ENCODE measurements at places on chromosomes 12 and 14.

DNA sequence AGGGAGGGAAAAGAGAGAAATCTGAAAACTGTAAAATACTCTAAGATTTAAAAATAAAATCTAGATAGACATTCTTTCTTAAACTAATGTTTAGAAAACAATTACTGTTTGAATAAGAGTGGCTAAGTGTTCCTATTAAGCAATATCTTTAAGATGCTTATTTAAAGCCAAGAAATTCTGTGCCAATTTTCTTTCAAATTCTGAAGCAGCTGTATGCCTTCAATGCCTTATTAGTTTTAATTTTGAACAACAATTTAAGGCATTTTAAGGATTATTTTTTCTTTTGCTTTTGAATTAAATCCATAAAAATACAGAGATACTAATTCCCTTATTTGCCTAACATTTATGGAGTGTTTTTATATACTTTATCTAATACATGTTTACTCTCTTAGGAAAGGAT lies 50.3 kb upstream of the KITLG start:
- DNase-seq = no peak

GRCh38 chr14:50910495-50911420 lies 33.5 kb downstream of the PYGL start:
- DNase-seq = peak; percentile 95

DNA sequence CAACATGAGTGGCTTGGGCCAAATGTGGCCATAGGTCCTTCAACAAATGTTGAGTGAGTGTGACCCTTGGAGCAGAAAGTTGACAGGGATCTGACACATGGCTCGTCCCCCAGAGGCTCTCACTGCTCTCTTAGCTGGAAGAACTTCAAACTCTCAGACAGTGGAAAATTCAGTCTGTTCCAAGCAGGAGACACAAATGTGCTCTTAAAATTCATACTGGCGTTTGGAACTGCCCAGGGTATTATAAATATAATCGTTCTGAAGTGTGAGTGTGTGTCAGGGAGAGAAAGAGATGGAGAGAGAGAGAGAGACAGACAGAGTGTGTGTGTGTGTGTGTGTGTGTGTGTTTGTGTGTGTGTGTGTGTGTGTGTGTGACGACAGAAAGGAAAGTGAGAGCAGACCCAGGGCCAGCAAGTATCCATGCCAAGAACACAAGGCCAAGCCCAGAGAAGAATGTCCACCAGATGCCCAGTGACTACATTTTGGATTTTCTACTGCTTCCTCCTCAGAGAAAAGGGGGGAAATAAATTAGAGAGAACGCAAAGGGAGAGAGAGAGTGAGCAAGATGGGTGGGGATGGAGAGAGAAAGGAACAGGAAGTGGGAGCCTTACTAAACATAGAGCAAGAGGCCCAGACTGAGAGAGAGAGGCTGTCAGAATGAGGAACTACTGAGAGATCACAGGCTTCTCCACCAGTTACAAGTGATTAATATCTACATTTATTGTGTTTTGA lies 193.6 kb upstream of the NUDT4 start:
- no peak for DNase-seq

DNA sequence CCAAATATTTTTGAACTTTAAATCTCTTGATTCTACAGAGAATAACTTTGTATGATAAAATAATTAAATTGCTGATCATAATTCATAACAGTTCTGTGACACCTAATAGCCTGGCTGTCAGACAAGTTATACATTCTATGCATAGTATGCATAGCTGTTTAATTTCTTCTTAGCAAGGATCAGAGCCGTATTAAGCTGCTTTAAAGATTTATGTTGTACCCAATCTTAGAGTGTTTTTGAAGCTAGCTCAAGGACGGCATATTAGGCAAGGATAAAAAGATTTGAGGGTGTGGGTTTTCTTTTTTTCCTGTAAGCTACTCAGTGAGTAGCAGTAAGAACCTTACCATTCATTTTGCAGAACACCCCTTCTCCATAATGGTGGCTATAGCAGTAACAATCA lies 45.9 kb downstream of the SLC17A8 start:
- no peak for DNase-seq

- DNase-seq = no peak
Measured at GRCh38 chr12:92696216-92696615, 6.6 kb upstream of the PLEKHG7 start.

GRCh38 chr12:7609495-7609894 lies 56.2 kb downstream of the APOBEC1 start:
- no peak for DNase-seq

DNA sequence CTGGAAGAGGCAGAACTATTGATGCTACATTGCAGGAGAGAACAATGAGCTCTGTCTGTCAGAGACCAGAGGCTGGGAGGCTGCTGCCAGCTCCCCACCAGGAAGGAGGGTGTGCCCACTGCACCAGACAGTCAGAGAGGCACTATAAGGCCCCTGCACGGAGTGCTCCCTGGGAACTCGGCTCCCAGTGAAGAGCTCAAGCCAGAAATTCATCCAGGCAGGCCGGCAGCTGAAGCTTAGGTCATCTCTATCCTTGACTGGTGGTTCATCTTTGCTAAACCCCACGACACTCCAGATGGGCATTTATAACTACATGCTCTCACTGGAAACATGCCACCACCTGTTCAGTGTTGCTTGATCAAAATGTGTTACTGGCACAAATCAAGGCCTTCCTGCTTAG lies 65.1 kb upstream of the GPATCH2L start:
- DNase-seq = no peak

DNA sequence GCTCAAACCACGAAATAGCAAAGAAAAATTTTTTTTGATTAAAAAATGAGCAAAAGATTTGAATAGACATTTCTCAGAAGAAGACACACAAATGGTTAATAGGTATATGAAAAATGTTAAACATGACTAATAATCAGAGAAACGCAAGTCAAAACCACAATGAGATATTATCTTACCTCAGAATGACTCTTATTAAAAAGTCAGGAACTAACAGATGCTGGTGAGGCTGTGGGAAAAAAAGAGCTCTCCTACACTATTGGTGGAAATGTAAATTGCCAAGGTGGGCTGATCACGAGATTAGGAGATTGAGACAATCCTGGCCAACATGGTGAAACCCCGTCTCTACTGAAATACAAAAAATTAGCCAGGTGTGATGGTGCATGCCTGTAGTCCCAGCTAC lies 315.5 kb upstream of the FLRT2 start:
- DNase-seq = no peak

DNA sequence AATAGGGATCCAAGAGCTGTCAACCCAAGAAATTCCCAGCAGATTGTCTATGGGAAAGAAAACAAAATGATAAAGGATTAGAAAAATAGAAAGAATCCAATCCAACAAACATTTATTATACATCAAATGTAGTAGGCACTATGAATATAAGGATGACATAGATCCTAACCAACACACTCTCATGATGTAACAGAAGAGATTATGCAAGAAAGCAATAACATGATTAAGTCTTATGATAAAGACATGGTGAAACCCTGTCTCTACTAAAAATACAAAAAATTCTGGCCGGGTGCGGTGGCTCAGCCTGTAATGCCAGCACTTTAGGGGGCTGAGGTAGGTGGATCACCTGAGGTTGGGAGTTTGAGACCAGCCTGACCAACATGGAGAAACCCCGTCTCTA lies 2.7 kb downstream of the MED6 start:
- no peak for DNase-seq

- DNase-seq = peak; percentile 74
Measured at GRCh38 chr14:61280526-61281185, 482 bp downstream of the TMEM30B start.

- DNase-seq = no peak
Measured at GRCh38 chr12:87413784-87414183, 615.4 kb downstream of the C12orf50 start.

DNA sequence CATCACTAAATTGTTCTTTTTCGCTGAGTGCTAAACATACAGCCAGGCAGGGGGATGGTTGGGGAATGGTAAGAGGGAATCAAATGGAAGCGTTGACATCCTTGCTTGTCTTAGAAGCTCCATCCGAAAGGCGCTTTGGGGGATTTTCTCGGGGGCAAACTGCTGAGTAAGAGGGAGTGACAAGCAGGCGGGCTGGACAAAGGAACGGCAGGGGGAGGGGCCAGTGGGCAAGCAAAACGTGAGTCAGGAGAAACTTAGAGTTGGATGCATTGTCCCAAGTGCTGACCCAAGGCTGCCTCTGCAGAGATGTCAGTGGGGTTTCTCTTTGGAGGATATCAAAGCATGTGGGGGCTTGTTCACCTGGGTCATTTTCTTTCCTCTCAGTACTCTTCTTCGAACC lies 480.5 kb downstream of the VRK1 start:
- DNase-seq = peak; percentile 83

- no peak for DNase-seq
Measured at GRCh38 chr12:66467932-66468331, 165.6 kb downstream of the HELB start.

- DNase-seq = no peak
Measured at GRCh38 chr14:63701606-63702299, 26.1 kb downstream of the SGPP1 start.

DNA sequence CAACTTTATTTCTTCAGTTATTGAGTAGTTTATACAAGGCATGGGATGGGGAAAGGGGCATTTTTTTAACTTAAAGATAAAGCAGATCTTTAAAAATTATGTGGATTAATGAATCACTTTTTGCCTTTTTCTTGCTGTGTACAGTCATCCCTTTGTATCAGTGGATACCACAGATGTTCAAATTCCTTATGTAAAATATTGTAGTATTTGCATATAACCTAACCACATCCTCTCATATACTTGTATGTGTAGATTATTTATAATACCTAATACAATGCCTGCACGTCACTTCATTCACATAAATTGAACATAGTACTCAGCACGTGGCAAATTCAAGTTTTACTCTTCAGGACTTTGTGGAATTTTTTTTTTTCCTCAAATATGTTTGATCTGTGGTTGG lies 66.5 kb upstream of the MON2 start:
- DNase-seq = no peak

DNA sequence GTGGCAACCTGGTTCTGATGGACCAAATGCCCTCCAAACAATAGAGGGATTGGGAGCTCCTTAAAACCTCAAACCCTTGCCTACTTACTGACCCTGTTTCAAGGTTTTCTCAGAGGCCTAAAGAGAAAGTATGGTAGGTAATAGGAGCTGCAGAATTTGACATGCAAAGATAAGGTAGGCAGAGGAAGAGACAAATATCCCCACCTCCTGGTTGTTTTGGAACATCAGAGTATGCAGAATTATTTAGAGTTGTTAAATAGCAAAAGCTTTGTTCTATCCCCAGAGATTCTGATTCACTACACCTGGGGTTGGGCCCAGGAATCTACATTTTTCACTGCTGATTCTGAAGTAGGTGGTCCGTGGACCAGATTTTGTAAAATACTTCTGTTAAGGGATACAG lies 421.2 kb downstream of the SOX5 start:
- no peak for DNase-seq

- DNase-seq = peak; percentile 80
Measured at GRCh38 chr14:50388256-50388931, 8.3 kb downstream of the CDKL1 start.

DNA sequence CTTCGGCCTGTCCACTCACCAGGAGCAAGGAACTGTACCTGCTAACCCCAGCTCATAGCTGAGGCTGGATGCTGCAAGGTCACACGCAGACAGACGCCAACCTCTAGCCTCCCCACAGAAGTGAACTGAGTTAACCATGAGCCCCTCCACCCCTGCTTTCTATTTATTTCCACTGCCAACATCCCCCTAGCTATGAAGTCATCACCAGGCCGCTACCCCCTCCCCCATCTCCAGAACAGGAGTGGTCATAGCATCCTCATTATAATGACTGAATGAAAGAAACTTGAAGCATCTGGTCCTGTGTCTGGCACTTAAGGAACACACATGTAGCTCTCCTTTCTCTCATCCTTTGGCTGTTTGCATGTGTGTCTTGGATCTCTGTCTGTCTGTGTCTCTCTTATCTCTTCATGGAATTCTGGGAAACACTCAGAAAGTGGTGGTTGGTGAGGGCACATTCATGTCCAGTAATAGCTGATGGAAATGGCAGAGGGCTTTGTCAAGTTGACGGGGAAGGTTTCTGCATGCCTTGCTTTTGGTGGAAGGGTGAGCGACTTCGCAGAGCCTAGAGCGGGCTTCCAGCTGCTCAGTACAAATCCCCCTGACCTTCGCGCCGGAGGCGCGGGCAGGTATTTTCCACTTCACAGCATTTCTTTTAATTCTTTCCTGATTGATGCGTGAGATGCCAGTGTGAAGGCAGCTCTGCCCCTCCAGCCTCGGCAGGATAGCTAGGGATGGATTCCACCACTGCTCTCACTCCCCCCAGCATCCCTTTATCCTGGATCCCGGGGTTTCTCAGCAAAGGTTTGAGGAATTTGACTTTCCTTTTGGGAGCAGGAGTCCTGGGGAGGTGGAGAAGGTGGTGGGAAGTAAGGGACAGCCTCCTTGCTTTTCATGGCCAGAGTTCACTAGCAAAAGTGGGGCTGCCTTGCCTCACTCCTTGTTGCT lies 198.2 kb downstream of the CHST11 start:
- DNase-seq = peak; percentile 37

DNA sequence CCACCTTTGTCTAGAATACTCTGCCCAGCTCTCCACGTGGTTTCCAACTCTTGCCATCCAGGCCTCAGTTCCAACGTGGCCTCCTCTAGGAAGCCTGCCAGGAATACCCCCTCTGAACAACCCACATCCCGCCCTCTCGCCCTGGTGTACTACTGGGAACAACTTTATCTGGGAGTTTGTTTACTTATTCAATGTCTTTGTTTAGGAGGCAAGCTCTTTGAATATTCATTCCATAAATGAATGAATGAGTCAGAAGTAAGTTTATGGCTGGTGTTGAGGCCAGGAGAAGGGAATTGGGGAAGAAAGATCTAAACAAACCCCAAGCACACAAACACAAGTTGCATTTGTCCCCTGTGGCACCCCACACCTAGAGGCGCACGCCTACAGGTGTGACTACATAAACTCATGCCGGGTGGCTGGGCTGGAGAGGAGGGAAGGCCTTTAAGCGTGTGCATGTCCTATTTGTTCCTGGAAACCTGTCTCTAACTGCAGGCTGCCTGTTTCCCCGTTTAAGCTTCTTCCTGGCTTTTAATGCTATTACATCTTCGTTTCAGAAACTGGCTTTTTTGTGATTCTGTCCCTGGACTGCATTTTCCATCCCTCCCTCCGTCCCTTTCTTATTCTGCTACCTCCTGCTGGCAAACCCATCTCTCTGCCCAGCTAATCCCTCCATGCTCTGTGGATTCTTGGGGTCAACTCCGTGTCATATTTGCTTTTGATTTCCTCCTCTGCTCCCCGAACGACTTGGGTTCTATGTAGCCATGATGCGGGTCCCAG lies 57.9 kb downstream of the FZD10 start:
- no peak for DNase-seq

GRCh38 chr12:121801595-121802484 lies 2.0 kb upstream of the SETD1B start:
- peak; percentile 74 for DNase-seq
